CD4-positive, alpha-beta T cell treated with Interleukin-2 at 100 ng/mL for 4 hours (primary cell): ENCODE measurements at places on chromosomes 13 and 19.

GRCh38 chr19:29687897-29688728 is 22.9 kb downstream of the PLEKHF1 start:
- no peak for DNase-seq

DNA sequence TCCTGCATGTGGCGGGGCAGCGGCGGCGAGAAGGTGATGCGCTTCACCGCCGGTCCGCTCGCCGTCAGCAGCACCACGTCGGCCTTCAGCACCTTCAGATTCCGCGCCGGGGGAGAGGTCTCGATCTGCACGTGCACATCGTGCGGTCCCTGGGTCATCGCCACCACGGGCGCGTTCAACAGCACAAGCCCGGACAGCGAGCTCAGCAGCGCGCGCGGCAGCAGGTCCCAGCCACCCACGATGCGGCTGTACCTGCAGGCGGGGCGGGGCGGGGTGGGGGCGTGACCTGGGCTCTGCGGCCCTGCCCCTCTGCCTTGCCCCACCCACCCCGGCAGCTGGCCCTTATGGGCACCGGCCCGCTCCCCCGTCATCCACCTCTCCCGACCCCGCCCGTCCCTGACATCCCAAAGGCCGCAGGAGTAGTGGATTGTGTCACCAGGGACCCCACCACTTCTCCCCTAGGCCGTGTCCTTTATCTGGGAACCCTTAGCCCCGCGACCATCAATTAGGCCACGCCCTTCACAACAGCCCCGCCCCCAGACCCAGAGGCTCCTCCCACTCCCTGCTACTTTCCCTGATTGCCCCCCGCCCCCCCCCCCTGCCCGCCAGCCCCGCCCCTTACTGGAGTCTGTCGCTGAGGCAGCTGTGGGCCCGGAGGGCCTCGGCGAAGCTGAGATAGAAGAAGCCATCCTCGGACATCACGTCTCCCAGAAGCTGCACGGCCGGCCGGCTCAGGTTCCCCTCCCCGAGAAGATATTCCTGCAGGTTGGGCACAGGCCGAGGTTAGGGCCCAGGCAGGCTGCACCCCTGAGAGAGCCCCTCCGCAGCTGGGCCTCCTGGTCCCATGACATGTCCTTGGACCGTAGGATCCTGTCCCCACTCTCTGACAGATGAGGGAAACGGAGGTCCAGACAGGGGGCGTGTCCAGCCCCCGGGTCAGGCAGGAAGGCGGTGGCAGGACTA is 6.1 kb downstream of the IL4I1 start:
- peak; percentile 64 for DNase-seq

- no peak for DNase-seq
Observed at GRCh38 chr13:59672445-59672844, 491.3 kb downstream of the DIAPH3 start.

DNA sequence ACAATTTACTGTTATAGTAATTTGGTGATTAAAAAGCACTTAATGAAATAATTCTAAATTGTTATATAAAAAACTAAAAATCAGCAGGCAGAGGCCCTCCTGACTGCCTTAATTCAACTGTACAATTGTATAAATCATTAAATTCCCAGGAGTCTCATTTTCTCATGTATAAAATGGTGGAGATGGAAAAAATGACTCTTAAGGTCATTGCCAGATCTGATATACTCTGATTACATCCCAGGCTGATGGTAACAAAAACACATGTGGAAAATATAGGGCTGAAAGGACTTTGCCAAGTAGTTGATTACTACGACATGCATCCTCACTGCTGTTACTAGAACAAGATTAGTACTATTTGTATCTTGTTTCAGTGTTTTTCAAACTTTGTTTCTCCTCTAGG is 1020.0 kb upstream of the SLC10A2 start:
- no peak for DNase-seq

GRCh38 chr13:92136449-92137155 is 738.2 kb downstream of the GPC5 start:
- DNase-seq = no peak

DNA sequence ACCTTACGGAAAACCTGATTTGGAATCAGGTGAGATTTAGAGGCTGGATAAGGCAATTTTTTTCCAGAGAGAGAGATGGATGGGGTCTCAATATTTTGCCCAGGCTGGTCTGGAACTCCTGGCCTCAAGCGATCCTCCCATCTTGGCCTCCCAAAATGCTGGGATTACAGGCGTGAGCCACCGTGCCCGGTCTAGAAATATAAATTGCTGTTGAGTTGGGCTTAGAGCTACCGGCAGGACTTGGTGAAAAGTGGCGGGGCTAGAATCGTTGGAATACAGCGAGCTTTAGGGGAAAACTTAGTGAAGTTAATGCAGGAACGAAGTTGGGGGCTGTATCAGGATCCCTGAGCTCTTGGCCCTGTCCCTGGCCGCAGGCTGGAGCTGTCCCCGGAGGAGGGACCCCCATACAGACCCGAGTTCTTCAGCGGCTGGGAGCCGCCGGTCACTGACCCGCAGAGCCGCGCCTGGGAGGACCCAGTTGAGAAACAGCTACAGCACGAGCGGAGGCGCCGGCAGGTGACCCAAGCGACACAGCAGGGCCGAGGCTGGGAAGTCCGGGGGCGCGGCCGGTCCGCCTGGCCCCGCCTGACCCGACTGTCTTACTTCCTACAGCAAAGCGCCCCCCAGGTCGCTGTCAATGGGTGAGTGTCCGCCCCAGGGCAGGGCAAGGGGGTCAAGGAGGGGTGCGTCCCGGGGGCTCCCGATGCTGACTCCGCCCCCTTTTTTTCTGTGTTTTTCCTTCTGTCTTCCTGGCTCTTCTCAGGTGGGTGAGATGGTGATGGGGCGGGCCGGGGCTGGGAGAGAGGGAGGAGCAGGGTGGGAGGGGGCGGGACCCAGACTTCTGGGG is 7.6 kb downstream of the EPS8L1 start:
- DNase-seq = no peak

GRCh38 chr13:106042996-106043581 is 492.4 kb downstream of the EFNB2 start:
- DNase-seq = no peak

GRCh38 chr19:54482889-54483288 is 9.8 kb upstream of the CDC42EP5 start:
- DNase-seq = no peak

DNA sequence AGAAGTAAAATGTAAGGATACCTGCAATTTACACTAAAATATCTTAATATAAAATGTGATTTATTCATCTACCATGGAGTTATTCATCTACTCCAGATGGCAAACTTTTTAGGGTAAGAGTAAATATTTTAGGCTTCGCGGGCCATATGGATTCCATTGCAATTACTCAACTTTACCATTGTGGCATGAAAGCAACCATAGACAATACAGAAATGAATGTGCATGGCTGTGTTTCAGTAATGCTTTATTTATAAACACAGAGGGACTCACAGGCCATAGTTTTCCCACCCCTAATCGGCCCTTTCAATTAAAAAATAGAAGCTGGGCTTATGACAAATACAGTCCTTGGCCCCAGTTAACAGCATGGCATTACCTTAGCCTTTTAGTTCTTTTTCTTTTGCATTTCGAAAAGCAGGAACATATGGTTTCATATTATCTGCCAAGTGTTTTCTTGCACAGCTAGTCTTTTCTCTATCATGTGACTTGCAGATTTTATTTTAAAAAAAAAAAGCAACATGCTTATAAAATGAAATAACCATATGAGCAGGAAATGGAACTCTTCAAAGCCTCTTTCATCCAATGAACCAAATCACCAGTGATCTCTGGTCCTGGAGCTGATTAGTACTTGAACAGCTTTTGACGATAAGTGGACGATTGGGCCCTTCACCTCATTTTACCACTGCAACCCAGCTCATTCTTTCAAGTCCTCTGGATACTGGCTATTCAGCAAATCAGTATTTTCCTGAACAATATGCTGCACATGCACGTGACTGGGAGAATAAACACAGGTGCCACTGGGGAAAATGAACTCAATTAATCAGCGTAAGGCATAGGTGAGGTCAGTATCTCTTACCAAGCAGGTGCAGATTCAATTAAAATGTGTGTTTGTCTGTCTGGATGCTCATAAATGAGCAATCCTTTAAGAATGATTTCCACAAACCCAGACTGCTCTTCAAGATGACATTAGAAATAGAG is 63.9 kb downstream of the LHFPL6 start:
- DNase-seq = no peak

DNA sequence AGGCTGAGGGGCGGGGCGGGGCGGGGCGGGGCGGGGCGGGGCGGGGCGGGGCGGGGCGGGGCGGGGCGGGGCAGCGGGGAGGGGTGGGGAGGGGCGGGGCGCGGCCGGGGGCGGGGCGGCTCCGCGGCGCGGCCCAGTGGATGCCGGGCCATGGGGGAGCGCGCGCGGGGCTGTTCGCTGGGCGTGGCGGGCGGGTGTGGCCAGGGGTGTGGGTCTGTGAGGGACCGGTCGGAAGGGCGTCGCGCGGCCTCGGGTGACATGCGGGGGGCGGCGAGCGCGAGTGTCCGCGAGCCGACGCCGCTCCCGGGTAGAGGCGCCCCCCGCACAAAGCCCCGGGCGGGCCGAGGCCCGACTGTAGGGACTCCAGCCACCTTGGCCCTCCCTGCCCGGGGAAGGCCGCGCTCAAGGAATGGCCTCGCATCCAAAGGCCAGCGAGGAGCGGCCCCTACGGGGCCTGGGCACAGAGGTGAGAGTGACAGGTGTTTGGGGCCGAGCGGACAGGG is at the start of gene ZFP28:
Gene ZFP28, plus strand, starts transcription at position 188 of the 503 bp plus-strand sequence. Its CDS starts 71 bp downstream, at position 259.
- DNase-seq = no peak

DNA sequence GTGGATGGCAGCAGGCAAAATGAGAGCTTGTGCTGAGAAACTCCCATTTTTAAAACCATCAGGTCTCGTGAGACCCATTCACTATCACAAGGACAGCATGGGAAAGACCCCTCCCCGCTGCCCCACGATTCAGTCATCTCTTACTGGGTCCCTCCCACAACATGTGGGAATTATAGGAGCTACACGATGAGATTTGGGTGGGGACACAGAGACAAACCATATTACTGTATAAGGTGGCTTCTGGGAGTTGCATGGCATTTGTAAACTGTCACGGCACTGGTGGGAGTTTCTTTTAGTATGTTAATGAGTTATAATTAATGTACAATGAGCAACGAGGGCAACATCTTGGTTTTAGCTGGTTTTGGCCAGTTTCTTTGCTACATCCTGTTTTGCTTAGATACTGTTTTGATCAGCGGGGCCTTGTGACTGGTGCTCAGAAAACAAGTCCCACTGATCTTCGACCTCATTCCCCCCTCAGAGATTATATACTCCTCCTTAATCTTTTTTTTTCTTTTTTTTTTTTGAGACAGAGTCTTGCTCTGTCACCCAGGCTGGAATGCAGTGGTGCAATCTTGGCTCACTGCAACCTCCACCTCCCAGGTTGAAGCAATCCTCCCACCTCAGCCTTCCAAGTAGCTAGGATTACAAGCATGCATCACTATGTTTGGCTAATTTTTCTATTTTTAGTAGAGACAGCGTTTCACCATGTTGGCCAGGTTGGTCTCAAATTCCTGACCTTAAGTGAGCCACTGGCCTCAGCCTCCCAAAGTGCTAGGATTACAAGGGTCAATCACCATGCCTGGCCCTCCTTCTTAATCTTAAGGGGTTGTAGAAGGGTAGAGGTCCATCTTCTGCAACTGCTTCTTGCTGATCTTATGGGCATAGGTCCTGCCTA is 21.3 kb upstream of the ZNF599 start:
- DNase-seq = no peak

- no peak for DNase-seq
Observed at GRCh38 chr19:17402982-17403855, 2.2 kb downstream of the BST2 start.

- DNase-seq = no peak
Observed at GRCh38 chr13:94195715-94196114, 283.8 kb downstream of the DCT start.

DNA sequence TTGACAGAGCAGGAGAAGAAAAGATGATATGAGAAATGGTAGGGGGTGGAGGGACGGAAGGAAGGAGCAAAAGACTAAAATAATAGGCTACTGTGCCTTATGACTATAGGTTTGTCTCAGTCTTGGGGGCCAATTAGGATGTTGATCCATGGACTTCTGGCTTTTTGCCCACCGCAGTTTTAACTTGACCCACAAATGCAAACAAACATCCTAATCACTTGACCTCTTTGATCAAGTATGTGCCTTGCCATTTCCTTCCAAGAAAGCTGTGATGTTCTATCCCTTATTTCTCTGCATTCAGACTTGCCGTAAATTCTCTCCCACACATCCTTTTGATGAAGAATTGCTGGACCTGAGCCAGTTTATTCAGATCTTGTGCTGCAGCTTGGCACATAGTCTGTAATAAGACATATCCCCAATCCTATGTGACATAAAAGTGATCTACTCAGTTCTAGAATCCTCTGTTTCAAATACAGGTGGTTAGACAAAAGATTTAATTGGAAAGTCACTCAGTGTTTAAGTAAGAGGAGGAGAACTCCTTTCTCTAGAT is 62.8 kb downstream of the TPT1 start:
- no peak for DNase-seq

DNA sequence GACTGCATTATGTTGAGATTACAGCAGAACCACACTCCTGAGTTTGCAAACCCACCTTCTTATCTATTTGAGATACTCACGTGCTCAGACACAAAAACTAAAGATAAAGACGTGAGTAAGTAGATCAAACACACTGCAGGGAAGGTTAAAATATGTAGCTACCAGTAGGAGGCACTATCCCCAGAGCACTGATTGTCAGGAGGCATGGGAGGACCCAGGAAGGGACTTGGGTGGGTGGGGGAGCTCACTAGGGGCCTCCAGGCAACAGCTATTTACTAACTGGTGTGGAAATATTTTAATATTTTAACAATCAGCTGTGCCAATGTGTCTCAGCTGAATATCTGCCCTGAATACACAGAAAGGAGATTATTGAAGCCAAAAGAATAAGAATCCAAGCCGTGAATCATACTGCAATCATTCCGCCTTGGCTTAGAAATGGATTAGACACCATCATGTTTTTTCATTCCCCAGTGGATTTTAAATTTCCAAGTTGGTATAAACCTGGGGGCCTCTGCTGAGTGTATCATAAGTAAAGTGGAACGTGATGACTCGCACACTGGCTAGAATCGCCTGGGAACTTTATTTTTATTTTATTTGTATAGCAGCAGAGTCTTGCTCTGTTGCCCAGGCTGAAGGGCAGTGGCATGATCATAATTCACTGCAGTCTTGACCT is 73.2 kb upstream of the CACNA1A start:
- no peak for DNase-seq

GRCh38 chr19:10662384-10663251 is 8.5 kb downstream of the ILF3 start:
- DNase-seq = no peak

GRCh38 chr19:6273701-6274601 is 5.8 kb downstream of the MLLT1 start:
- DNase-seq = no peak

DNA sequence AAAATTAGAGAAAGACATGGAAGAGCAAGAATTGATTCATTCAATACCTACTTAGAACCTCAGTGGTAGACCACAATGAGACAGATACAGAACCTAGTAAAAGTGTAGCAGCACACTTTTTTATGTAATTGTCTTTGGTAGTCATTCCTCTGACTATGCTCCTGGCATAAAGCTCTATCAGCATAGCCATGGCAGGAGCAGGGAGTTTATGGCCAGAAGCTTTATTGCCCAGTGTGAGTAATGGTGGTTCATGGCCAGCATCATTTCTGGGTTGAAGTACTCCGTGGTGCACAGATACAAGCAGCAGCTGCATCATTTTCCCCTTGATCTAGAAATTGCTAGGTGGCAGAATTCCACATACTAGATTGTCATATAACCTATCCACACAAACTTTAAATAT is 352.6 kb downstream of the TBC1D4 start:
- DNase-seq = no peak
